ENCODE measurements at places on chromosomes 5 and 9.
A peak's percentile ranks its signal among the peaks of the same experiment; 100 is the strongest.

GRCh38 chr9:88230612-88231011, 92.3 kb upstream of the SPATA31C2 start:
- no peak for DNase-seq

DNA sequence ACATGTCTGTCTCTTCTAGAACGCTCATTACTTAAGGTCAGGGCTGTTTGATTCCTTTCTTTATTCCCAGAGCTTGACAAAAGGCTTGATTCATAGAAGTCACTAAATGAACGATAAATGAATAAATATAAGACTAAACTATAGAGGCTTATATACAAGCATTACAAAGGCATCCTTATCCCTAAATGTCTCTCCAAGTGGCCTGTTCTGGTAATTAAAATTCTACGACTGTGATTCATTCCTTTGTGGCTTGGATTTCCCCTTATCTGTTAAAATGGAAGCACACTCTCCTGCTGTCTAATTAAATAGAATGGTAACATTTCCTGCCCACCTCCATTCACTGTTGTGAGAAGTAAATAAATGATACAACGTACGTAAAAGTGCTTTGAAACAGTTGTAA, 49.5 kb downstream of the C7 start:
- no peak for DNase-seq

- DNase-seq, result no peak
Measured at GRCh38 chr9:72129271-72130156, 19.7 kb upstream of the GDA start.

DNA sequence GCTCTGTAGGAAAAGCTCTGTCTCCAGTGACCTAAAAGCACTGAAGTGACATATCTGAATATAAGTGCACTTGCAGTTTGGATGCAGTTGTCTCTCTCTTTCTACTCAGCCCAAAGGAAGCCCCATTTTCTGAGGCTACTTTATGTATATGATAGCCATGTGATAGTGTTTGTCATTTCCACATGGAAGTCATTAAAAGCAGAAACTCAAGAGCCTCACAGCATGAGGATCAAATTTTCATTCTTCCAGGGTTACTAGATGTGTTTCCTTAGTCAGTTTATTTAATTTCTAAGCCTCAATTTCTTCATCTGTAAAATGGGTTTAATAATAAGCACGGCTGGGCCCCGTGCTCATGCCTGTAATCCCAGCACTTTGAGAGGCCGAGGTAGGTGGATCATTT, 36.7 kb downstream of the RNF44 start:
- DNase-seq, result no peak

GRCh38 chr5:75363726-75364495, 26.9 kb downstream of the HMGCR start:
- no peak for DNase-seq

DNA sequence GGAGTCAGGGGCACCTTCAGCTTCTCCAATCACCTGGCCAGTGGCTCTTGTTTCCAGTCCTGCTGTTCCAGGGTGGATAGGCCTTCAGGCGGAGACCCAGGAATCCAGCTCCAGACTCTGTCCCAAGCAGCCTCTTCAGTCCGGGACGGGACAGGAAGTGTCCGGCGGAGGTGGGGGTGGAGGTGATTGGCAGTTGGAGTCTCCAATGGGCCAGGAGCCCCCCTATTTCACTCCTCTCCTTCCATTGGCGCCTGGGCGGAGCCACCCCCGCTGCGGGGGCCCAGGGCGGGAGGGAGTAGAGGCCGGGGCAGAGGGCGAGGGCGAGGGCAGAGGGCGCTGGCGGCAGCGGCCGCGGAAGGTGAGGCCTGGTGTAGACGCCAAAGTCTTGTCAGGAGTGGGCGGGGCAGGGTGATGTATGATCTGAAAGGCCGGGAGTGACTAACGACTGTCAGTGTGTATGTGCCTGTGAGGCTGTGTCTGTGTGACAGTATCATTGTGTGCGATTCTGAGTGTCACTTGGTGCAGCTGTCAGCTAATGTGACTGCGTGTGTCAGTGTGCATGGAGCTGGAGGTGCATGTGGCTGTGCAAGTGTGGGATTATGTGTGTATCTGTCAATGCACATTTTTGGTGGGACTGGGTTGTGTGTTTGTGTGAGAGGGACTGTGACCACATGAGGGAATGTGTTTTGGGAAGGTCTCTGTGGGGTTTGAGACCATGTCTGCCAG, at the start of gene IL11RA:
TSS of gene IL11RA (plus strand) at position 310 of the 726 bp plus-strand sequence. CDS start 3,033 bp downstream, outside the sequence.
- DNase-seq, result peak; percentile 89

DNA sequence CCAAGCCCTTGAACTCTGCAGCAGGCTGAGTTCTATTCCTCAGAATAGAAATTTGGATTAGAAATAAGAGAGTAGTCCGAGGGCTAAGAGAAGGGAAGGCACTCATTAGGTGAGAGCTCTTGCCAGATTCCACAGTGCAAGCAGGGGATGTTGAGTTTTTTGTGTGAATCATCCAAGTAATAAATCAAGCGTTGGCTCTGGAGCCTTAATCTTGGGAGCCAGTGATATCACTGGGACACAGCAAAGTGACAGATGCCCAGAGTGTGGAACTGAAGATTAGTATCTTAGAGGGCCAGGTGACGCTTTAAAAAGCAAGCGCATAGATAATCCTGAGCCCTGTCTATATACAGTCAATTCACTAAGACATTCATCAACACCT, 60.3 kb downstream of the FOXD1 start:
- DNase-seq, result no peak

DNA sequence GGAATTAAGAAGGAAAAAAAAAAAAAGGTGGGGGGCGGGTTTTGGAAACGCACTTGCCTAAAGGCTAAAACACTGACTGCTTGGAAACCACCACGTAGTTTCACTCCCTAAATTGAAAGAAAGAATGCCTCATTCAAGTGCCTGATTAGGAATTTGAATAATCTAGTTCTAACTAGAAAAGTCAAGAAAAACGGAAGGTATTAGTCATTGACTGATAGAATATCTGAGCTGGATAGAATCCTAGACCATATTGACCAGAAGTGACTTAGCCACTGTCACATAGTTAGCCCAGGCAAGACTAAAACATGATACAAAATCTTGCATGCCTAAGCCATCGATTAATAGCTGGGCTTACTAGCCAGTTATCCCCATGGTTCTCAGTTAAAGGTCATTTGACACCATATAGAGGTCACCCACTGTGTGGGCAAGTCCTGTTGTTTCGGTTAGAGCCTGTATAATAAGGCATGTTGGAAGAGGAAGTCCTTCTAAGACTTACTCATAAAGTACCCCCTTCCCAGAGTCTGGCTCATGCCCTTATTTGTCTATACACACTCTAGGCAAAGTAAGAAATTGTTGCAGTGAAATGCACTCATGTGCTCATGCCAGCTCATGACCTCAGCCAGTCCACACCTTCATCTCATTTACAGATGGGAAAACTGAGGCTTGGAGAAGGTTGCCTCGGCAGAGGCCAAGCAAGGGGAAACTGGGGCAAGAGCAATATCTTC, 40.2 kb downstream of the SH3RF2 start:
- DNase-seq, result no peak

DNA sequence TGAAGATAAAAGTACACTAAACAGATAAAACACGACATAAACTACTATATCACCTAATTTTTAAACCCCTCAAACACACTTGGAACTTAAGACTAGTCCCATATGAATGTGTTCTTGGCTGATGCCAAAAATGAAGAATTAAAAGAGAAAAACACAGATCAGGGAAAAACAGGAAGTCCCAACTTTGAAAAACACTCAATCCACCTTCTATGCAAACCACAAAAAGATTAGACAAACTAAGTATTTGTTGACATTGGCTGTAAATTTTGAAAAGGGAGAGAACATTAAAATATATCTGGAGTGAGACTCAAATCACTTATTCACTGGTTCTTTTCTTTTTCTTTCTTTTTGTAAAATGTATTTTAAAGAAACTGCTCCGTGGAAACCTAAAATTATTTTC, 81.4 kb downstream of the ANKH start:
- DNase-seq, result no peak

- DNase-seq, result no peak
Measured at GRCh38 chr5:60526336-60526875, 173.6 kb downstream of the DEPDC1B start.

Data from putamen (tissue), 1 donor.